ENCODE measurements at places on chromosomes 1 and 21.

DNA sequence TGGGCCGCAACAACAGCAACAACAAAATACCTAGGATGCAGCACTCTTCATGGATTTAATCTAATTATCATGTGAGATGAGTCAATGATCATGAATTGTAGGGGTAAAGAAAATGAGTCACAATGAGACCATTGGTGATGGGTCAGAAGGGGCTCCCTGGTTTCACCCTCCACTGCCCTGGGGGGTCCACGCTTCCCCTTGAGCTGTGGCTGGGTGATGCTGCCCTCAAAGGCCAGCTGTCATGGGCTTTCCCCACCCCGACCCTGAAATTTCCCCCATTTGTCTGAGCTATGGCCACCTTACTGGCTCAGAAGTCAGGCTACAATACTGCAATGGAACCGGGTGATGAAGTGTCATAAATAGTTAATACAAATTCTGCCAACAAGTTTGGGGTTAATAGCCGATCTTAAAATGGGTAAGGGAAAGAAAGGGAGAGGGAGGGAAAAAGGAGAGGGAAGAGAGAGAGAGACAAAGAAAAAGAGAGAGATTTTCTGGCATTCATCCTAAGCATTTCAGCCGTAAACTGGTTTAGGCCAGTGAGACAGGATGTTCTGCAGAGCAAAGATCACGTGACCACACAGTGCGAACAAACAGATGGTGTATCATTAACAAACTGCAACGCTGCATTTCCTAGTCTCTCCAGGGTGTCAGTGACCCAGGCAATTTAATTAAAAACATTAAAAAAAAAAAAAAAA is 143.4 kb upstream of the ERRFI1 start:
- no peak for DNase-seq

DNA sequence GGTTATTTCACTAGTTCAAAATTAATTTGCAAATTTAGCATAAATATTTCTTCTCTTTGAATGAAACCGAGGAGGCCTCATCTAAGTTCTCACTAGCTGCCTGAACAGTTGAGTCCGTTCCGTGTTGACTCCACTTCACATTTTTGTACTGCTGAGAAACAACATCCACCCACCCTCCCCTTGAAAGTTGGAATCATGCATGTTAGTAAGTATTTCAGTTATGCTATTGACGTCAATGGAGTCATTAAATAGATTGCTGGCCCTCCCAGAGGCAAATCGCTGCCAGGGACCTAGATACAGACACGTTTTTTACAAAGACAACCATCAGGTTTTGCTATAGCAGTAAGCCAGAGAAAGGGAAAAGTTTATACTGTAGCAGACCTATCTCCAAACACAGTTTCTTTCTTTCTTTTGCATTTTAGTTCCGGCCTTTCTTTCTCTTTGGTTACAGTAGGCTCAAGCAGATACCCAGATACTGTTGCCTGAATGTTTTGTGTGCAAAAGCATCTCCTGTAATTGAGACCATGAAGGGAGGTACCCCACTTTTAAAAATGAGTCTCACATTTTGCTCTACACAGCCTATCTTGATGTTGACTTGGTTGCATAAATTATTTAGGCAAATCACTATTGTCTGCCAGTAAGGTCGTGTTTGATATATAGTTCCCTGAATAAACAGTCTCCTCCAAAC is 262.6 kb upstream of the SGIP1 start:
- peak; percentile 97 for DNase-seq

- no peak for DNase-seq
These were observed 57.4 kb downstream of the ZNF648 start for GRCh38 chr1:182003953-182004586.

DNA sequence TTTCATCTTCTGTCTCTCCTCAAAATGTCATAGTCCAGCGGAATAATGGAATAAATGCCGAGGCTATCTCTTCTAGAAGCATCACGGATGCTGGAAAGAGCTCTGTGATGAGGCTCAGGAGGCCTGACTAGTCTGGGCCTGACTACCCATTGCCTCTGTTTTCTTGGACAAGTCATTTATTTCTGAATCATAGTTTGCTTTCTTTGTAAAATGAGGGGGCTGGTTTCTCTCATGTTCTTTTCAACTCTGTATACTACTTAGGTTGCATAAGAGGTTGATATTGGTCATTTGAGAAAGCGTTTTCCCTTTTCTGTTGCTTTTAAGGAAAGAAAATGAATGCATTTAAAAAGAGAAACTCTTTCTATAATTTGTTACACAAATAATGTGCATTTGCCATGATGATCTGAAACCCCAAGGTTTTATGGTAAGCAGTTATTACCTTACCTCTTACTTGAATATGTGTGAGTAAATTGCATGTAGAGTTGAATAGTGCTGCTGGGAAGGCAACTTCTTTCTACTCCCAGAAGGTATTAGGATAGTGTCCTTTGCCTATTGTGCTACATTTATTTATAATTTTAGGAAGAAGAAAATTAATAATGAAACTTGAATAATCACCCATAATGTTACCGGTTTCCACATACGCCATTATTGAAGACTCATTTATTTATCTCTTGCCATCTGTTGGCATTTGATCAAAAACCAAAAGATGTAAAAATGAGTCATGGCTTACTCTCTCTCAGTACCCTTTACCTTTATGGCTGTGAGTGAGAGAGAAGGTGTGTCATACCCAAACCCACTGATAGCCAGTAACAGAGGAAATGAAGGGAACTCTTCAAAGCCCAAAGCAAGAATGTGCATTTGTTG is 179.1 kb downstream of the FASLG start:
- no peak for DNase-seq

DNA sequence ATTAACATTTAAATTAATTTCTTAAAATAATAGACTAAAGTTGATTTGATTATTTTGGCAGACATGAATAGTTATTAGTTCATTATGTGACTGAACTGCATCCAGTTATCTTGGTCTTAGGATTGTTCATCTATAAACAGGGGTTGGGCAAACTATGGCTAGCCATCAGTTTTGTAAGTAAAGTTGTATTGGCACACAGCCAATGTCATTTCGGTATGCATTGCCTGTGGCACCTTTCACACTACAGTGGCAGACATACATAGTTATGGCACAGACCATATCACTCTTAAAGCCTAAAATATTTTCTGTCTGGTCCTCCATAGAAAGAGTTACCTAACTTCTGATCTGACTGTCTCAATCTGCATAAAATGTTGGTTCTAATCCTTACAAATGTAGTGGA is 27.2 kb downstream of the ADGRL2 start:
- DNase-seq, result no peak

DNA sequence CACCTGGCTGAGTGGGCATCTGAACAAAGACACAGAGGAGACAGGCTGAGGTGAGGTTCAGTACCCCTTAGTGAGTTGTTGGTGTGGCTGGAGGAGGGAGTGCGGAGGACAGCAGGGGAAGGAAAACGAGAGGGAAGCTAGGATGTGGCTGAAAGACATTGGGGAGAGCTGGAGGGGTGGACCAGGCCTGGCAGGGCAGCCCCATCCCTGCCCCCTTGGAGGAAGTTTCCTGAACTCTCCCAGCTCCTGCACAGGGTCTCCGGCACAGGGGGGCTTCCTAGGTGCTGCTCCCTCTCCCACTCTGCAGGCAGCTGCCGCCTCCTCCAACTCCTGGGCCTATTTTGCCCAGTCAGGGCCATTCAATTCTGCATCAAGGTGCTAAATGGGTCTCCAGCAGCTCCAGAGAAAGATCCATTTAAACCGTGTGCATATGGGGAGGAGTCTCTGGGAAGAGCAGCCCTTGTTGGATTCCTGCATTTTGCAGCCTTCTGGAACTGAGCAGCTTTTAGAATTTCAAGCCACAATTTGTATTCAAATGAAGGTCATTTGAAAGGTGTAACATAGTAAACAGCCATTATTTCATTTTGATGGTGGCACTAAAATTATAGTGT is 193.9 kb downstream of the CAMTA1 start:
- DNase-seq, result no peak

DNA sequence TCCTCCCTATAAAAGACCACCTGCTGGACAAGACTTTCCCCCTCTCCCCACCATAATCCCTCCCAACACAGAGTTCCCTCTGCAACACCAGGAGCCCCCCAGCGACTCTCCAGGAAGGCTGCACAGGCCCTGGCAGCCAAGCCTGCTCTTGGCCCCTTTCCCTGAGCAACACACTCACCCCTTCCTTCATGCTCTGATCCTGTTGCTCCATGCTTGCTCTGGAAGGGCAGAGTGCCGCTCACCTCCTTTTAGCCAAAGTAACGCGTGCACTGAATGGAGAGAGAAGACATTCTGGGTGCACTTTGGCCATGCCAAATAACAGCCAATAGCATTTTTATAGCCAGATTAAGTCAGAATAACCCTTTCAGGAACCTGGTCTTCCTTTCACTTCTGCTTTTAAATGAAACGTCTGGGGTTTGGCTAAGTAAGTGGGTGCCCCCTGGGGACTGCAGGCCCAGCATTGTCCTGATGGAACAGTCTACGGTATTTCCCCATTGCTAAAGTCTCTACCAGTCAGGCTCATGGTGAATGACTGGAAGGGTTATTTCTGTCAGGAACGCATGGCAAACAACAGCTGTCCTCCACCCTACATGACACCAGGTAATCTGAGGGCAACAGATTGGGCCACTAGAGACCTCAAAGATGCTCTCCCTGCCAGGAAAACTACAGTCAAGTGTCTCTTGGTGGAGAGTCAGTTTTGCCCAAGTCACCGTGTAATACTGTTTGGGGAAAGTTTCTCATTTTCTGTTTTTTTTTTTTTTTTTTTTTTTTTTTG is at the start of gene SLC2A5:
Gene SLC2A5, minus strand, starts transcription at position 310 of the 775 bp plus-strand sequence. Its CDS starts 99 bp downstream, at position 211.
- no peak for DNase-seq

- no peak for DNase-seq
These were observed 71.0 kb downstream of the PRKCZ start for GRCh38 chr1:2121101-2121691.

DNA sequence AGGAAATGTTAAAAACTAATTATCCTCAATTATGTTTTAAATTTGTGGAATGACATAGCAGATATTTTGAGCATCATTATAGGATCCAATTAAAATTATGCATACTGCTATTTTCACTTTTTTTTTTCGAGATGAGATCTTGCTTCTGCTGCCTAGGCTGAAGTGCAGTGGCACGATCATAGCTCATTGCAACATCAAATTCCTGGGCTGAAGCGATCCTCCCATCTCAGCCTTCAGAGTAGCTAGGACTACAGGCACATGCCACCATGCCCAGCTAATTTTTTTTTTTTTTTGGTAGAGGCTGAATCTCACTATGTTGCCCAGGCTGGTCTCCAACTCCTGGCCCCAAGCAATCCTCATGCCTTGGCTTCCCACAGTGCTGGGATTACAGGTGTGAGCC is 11.3 kb upstream of the SLC1A7 start:
- DNase-seq, result no peak

DNA sequence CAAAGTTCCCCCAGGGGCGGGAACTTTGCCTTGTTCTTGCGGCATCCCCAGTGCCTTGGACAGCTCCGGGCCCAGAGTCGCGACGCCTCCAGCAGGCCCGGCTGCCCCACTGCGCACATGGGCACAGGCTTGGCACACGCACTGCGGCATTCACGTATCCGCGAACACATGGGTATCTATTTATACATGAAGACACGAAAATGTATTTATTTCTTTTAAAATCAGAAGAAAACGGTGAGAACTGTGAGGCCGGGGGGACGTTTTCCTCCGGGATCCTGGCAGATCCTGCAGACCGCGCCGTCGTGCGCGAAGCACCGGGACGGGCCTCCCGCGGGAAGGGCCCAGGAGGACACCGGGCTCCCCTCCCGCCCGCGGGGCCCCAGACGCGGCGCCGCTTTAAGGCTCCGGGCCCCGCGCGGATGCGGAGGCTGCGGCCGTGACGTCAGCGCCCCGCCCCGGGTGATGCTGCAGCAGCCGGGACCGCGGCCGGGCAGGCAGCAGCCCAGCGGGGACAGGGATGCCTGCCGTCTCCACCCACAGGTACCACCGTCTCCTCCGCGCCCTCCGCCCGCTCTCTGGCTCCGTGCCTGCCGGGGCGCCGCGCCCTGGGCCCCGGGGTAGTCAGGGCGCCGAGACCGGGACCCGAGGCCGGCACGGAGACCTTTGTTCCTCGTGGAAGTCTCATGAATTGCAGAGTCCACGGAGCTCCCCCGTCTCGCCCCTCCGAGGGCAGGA is at the start of gene SLC45A1:
Gene SLC45A1, plus strand, starts transcription at position 468 of the 735 bp plus-strand sequence. CDS start 6,216 bp downstream, outside the sequence.
- no peak for DNase-seq

GRCh38 chr1:171196351-171196750 is 11.3 kb downstream of the FMO2 start:
- no peak for DNase-seq

GRCh38 chr21:31873696-31874599 is 1.1 kb downstream of the HUNK start:
- no peak for DNase-seq

DNA sequence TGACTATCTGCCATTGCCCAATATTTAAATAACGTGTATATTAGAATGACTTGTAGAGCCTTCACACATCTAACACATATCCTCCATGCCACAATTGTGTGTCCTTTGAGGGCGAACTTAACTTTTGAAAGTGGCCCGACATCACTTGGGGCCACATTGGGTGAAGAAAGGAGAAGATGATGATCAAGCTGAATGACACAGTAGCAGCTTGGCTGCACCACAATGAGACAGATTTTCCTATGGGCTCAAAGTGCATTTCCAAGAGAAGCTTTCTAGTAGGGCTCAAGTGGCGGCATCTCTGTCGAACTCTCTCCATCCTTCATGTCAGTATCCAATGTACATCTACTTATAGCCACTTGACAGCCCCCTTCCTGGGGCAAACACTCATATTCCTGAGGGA is 3.7 kb upstream of the BGLAP start:
- DNase-seq, result no peak

DNA sequence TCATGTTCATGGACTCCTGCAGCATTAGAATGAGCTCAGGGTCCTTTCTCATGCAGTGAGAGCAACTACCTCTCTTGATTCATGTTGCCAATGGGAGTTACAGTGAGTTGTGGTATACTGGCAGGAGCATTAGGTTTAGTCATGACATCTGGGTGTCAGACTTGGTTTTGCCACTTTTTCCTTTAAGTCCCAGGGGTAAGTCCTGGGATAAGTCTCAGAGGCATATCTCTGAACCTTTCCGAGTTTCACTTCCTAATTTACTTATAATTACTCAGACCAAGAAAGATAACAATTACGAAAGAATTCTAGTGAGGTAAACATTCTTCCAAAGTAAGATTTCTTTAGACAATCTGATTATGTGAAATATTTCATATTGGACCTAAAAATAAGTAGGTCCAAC is 606.0 kb downstream of the SMYD3 start:
- DNase-seq, result no peak

- DNase-seq, result no peak
These were observed 7.0 kb downstream of the RD3 start for GRCh38 chr1:211484755-211485479.
